Activated CD4-positive, alpha-beta T cell treated with anti-CD3 and anti-CD28 coated beads for 36 hours (primary cell): ENCODE measurements at places on chromosomes 11 and 22. TPM values are rescaled to one million over a fixed set of nuclear protein-coding genes. Genes with fewer than 3 reads are reported as not detected.

- no peak overlapping the region for H3K27ac ChIP-seq
- H3K4me3 ChIP-seq, result no peak overlapping the region
- DNase-seq, result peak; percentile 58
- no peaks in the 10 kb centered on the region for H3K36me3 ChIP-seq
Measured at GRCh38 chr11:119144825-119145486, 3.9 kb upstream of the ABCG4 start.

GRCh38 chr11:3984896-3985295 lies 109.7 kb upstream of the RRM1 start:
- peaks cover 75% of the 10 kb centered on the region for H3K4me1 ChIP-seq
- peak overlapping the region; percentile 49 for H3K27ac ChIP-seq
- H3K36me3 ChIP-seq, result peaks cover 18% of the 10 kb centered on the region
- no peaks in the 10 kb centered on the region for H3K27me3 ChIP-seq
- DNase-seq, result peak; percentile 76

DNA sequence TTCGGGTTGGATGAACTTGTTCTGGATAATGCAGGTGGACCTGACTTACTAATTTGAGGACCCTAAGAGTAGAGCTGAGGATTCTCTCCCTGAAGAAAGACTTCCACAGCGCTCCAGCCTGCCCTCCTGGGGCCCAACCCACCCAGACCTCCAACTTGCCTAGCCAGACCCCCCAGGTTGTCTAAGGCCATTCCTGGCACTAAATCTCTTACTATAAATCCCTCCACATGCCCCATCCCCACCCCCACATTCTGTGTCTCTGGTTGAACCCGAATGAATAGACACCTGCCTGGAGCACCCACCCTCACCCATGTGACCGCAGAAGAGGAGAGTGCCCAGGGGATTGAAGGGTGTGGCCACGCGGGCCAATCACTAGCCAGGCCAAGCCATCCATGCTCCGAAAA lies 1480.0 kb downstream of the TBC1D22A start:
- DNase-seq, result no peak
- no peak overlapping the region for H3K4me3 ChIP-seq
- no peaks in the 10 kb centered on the region for H3K36me3 ChIP-seq
- H3K27me3 ChIP-seq, result peaks cover 5% of the 10 kb centered on the region

- peak overlapping the region; percentile 99 for H3K27ac ChIP-seq
- peaks cover 57% of the 10 kb centered on the region for H3K4me1 ChIP-seq
- H3K36me3 ChIP-seq, result peaks cover 2% of the 10 kb centered on the region
- peak overlapping the region; percentile 71 for H3K4me3 ChIP-seq
- H3K27me3 ChIP-seq, result no peaks in the 10 kb centered on the region
- DNase-seq, result peak; percentile 61
Measured at GRCh38 chr11:118870396-118871343, 13.0 kb upstream of the CXCR5 start.

- H3K36me3 ChIP-seq, result no peaks in the 10 kb centered on the region
- no peaks in the 10 kb centered on the region for H3K4me1 ChIP-seq
- no peak overlapping the region for H3K27ac ChIP-seq
Measured at GRCh38 chr11:130858215-130858614, 58.1 kb downstream of the SNX19 start.

- H3K36me3 ChIP-seq, result no peaks in the 10 kb centered on the region
- no peak overlapping the region for H3K27ac ChIP-seq
- no peak for DNase-seq
- H3K4me1 ChIP-seq, result no peaks in the 10 kb centered on the region
- H3K27me3 ChIP-seq, result peaks cover 4% of the 10 kb centered on the region
Measured at GRCh38 chr22:27238935-27239510, 562.5 kb downstream of the MN1 start.

- peaks cover 2% of the 10 kb centered on the region for H3K27me3 ChIP-seq
- no peak for DNase-seq
- H3K4me1 ChIP-seq, result no peaks in the 10 kb centered on the region
- H3K27ac ChIP-seq, result no peak overlapping the region
- no peak overlapping the region for H3K4me3 ChIP-seq
- no peaks in the 10 kb centered on the region for H3K36me3 ChIP-seq
Measured at GRCh38 chr11:82718821-82719220, 14.8 kb downstream of the FAM181B start.

GRCh38 chr11:44578279-44578678 lies 12.8 kb downstream of the CD82 start:
- no peak overlapping the region for H3K4me3 ChIP-seq
- DNase-seq, result peak; percentile 24

GRCh38 chr11:114057147-114057546 lies 2.4 kb upstream of the ZBTB16 start:
- no peaks in the 10 kb centered on the region for H3K36me3 ChIP-seq
- DNase-seq, result no peak
- H3K4me1 ChIP-seq, result peaks cover 4% of the 10 kb centered on the region

DNA sequence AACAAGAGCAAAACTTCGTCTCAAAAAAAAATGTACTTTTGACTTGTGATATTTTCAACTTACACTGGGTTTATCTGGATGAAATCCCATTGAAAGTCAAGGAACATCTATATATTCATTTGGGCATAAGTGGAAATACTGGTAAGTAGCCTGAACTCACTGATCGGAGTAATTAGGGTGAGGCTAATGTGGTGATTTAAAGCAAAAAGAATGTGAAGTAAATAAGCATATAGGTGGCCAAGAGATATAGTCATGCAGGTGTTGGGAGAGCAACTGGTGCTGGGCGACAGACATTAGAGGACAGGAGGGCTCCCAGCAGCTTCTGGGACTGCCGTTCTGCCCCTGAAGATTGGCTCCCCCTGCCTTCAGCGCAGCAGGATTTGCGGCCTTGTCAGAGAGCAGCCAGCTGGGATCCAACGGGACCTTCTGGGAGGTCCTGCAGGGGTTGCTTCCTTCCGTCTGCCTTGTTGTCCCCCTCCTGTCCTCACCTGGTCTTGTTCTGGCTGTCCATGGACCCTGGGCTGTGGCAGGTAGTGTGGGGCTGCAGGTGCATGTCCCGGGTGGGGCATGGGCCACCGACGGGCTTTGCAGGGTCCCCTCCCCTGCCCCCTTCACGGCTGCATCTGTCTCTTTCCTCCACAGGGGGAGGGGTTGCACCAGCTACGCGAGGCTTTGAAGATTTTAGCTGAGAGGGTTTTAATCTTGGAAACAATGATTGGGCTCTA lies 14.1 kb downstream of the RHBDD3 start:
- no peaks in the 10 kb centered on the region for H3K4me1 ChIP-seq
- no peaks in the 10 kb centered on the region for H3K27me3 ChIP-seq
- no peaks in the 10 kb centered on the region for H3K36me3 ChIP-seq
- no peak overlapping the region for H3K4me3 ChIP-seq
- no peak overlapping the region for H3K27ac ChIP-seq
- DNase-seq, result no peak

DNA sequence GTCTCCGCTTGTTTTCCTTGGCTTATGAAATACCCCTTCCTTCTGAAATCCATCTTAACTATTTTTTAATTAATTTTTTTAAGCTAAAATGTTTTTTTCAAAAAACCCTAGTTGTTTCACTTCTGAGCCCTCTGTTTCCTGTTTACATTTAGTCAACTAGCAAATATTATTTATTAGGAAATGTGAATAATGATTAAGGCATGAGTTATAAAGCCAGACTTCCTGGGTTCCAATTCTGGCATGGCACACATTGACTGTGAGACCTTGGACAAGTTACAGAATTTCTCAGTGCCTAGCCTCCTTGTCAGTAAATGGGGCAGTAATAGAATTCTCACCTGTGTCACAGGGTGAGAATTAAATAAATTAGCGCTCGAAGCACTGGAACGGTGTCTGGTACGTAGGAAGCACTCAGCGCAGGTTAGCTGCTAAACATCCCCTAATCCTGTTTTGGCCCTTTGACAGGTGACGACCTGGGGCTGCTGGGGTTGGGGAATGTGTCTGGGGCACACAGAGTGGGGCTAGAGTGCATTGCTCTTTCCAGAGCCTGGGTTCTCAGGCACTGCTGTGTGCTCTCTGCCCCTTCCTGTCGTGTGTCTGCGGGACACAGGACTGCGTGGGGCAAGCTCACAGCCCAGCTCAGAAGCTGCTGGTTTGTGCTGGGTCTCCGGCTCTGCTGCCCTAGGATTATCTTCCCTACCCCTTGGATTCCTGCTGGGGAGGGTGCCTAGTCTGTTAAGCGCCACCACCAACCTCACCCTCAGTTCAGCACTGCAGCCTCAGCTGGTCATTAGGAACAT lies 13.1 kb downstream of the PANX1 start:
- H3K27me3 ChIP-seq, result no peaks in the 10 kb centered on the region

GRCh38 chr11:110337570-110338193 lies 41.3 kb upstream of the RDX start:
- H3K4me1 ChIP-seq, result peaks cover 21% of the 10 kb centered on the region
- peak overlapping the region; percentile 51 for H3K27ac ChIP-seq
- H3K27me3 ChIP-seq, result no peaks in the 10 kb centered on the region
- peak; percentile 73 for DNase-seq

DNA sequence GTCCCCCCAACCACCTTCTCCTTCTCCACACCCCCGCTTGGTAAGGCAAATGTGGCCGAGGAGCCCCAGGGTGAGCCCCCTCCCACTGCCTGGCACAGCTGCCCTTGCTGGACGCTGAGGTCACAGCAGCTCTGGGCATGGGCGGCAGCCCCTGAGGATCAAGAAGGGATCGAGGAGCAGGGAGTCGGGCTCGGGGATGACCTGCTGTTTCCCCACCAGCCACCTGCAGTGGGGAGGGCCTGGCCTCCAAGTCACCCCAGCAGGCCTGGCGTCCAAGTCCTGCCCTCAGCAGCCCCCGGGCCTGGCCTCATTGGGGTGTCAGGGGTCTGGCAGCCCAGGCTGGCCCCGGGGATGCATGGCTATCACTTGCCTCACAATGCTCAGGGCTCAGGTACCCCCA lies 23.7 kb downstream of the MUC5AC start:
- no peaks in the 10 kb centered on the region for H3K4me1 ChIP-seq
- H3K27me3 ChIP-seq, result no peaks in the 10 kb centered on the region
- no peak overlapping the region for H3K27ac ChIP-seq
- no peak overlapping the region for H3K4me3 ChIP-seq
- no peak for DNase-seq

- no peak overlapping the region for H3K27ac ChIP-seq
- peaks cover 27% of the 10 kb centered on the region for H3K4me1 ChIP-seq
- H3K4me3 ChIP-seq, result no peak overlapping the region
- DNase-seq, result no peak
- H3K27me3 ChIP-seq, result no peaks in the 10 kb centered on the region
Measured at GRCh38 chr11:75896843-75897419, 81.9 kb downstream of the UVRAG start.

DNA sequence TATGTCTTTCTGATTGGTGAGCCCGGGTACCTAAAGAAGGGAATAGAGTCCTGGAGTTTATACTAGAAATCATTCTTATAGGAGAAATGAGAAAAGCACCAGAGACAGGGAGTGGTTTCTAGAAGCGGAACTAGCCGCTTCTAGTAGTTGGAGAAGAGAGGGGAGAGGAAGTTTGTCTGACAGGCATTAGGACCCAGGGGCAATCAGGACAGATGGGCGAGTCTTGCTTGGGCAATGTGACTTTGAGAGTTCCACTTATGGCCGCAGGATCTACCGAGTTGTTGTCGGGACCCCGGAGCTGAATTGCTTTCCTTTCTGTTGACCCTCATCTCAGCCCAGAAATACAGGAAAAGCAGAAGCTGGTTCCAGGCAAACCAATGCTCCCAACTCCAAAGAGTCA lies 596.8 kb upstream of the CNTN5 start:
- no peaks in the 10 kb centered on the region for H3K4me1 ChIP-seq
- H3K27ac ChIP-seq, result no peak overlapping the region
- no peaks in the 10 kb centered on the region for H3K36me3 ChIP-seq
- H3K27me3 ChIP-seq, result no peaks in the 10 kb centered on the region
- no peak for DNase-seq

DNA sequence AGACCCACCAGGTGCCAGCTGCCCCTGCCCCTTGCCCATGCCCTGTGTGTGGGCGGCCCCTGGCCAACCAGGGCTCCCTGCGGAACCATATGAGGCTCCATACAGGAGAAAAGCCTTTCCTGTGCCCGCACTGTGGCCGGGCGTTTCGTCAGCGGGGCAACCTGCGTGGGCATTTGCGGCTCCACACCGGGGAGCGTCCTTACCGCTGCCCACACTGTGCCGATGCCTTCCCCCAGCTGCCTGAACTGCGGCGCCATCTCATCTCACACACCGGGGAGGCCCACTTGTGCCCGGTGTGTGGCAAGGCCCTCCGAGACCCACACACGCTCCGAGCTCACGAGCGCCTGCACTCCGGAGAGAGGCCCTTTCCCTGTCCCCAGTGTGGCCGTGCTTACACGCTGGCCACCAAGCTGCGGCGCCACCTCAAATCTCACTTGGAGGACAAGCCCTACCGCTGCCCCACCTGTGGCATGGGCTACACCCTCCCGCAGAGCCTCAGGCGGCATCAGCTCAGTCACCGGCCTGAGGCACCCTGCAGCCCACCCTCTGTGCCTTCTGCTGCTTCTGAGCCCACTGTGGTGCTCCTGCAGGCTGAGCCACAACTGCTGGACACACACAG lies 4.3 kb downstream of the ZNF408 start:
- DNase-seq, result no peak
- no peak overlapping the region for H3K4me3 ChIP-seq
- no peaks in the 10 kb centered on the region for H3K27me3 ChIP-seq

GRCh38 chr22:46914481-46914880 lies 152.0 kb downstream of the TBC1D22A start:
- H3K36me3 ChIP-seq, result peaks cover 23% of the 10 kb centered on the region
- no peak overlapping the region for H3K27ac ChIP-seq

DNA sequence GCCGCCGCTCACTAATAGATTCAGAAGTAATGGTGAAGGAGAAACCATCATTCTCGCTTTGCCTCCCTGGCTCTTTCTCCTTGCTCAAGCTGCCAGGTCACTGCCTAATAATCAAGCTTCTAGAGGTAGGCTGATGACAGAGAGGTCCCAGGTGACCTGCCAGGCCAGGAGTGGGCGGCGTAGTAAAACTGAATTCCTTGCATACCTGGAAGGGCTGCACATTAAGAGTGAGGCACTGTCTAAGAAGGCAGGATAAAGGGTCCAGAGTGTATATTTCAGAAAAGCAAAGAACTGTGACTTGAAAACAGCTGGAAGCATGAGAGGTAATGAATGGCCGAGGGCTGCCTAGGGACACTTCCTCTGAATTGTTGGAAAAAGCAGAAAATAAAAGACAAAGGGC lies 4.1 kb downstream of the SYT13 start:
- no peaks in the 10 kb centered on the region for H3K36me3 ChIP-seq
- no peak overlapping the region for H3K4me3 ChIP-seq
- no peaks in the 10 kb centered on the region for H3K4me1 ChIP-seq
- DNase-seq, result no peak

ATM gene
- total RNA-seq, result 36.1 TPM

ME3 gene
- 4.0 TPM for total RNA-seq

CTTN gene
- 41.1 TPM for total RNA-seq

LYVE1 gene
- total RNA-seq, result not detected

UBQLN3 gene
- total RNA-seq, result not detected
